ENCODE measurements at places on chromosomes 2 and 18.
A peak's percentile ranks its signal among the peaks of the same experiment; 100 is the strongest.

DNA sequence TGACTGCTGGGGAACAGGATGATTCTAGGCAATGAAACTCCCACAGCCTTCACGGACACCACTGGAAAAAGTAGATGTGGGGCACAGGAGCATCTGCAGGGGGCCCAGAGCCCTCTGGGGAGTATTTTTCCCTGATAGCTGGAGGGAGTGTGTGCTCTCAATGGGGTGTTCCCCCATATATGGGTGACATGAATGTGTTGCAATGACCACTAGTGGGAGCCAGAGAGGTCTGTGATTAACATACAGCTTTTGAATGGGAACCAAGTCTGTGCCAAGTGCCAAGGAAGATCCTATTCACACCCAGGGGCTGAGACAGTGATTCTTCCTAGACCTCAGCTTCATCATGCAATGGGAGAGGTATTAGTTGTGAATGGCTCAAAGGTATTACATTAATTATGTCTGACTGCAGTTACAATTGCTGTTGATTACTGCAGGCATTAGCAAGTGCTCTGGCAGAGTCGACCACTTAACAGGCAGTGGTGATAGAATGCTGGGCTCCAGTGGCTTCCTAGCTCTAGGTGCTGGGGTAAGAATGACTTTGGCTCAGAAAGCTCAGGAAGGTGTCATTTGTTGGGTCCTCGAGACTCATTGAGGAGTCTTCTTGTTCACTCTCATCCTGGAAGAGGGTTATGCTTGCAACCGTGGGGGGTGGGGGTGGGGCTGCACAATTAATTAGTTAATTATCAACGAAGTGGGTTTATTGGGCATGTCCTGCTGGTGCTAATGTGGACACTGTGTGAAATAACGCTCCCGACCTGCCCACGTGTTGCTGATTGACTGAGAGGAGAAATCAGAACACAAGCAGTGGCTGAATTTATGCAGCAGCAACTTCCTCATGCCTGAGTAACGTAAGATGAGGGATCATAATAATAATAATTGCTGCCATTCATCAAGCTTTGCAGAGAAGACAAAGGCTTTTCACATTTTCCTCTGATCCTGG lies 194.1 kb downstream of the CLIP4 start:
- DNase-seq, result peak; percentile 66

DNA sequence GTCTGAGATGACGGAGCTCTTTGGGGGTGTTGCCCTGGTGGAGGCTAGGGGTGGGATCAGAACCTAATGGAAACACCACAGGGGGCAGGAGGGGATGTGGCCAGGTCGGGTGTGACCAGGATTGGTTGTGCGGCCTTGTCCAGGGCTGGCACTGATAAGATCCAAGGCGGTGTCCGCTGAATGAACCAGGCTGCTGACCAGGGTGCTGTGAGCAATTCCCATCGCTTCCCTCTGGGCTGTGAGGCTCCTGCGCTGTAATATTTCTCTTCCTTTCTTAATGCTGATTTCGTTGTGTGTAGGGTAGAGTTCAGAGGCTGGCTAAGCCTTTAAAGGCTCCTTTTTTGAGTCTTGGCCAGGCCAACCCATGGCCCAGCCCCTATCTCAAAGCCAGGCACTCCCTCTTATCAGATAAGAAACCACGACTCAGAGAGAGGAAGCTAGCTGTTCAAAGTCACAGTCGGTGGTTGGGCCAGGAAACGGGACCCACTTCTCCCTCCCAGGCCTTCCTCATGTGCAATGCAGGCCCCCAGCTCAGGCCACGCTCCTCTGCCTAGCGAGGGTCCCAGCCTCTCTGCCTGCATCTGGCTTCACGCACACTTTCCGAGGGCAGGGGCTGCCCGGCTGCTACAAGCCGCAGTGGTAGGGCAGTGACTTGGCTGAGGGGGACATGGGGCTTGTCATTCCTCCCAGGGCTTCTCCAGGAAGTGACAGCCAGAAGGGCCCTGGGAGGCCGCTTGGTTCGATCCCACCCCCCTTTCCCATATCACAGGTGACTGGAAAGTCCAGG lies 26.0 kb upstream of the FOSL2 start:
- DNase-seq, result no peak

- no peak for DNase-seq
Measured at GRCh38 chr2:62895632-62896009, 155.0 kb upstream of the OTX1 start.

DNA sequence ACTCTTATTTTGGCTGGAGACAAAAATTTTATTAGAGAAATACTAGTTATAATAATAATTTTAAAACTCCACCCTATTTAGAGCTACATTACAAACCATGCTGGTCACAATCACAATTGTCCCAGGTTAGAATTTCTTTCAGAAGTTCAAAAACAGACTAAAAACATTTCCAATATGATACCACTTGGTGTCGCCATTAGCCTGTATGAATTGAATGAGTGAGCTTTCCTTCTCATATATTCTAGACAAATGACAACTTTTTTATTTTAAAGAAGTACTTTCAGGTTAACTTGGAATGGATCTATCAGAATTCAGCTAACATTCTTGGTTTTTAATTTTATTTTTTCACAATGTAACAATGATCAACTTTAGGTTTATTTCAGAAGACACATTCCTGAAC lies 48.0 kb downstream of the SERPINB8 start:
- peak; percentile 31 for DNase-seq

DNA sequence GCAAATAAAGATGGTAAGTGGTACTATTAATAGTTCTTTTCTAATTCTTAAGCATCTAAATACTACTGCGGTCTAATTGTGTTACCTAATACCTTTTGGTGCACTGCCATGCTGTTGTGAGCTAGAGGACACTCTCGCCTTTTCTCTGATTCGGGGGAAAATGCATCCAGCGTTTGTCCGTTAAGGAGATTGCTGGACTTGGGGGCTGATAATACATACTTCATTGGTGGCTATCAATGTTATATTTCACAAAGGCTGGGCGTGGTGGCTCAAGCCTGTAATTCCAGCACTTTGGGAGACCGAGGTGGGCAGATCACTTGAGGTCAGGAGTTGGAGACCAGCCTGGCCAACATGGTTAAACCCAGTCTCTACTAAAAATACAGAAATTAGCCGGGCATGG lies 141.7 kb upstream of the TWIST2 start:
- no peak for DNase-seq

- DNase-seq, result no peak
Measured at GRCh38 chr2:84817239-84817655, 63.6 kb downstream of the TRABD2A start.

GRCh38 chr2:150971910-150972309 lies 289.8 kb downstream of the RBM43 start:
- no peak for DNase-seq

DNA sequence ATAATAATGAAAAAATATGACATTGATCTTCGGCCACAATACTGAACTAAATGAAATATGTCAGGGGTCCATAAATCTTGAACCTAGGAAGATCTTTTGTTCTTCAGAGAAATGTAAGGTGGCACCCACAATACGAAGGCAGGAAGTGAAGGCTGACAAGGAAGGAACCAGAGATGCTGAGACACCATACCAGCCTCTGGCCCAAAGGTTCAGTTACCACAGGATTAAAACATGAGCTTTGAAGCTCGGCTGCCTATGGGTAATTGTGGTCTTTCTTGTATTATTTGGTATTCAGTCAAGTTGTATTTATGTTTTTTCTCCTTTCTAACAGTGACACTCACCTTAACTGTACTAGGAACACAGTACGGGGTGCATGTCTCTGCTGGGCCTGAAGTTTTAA lies 448.8 kb upstream of the SETBP1 start:
- DNase-seq, result no peak

GRCh38 chr2:218282173-218282991 lies 9.9 kb downstream of the TMBIM1 start:
- peak; percentile 18 for DNase-seq

DNA sequence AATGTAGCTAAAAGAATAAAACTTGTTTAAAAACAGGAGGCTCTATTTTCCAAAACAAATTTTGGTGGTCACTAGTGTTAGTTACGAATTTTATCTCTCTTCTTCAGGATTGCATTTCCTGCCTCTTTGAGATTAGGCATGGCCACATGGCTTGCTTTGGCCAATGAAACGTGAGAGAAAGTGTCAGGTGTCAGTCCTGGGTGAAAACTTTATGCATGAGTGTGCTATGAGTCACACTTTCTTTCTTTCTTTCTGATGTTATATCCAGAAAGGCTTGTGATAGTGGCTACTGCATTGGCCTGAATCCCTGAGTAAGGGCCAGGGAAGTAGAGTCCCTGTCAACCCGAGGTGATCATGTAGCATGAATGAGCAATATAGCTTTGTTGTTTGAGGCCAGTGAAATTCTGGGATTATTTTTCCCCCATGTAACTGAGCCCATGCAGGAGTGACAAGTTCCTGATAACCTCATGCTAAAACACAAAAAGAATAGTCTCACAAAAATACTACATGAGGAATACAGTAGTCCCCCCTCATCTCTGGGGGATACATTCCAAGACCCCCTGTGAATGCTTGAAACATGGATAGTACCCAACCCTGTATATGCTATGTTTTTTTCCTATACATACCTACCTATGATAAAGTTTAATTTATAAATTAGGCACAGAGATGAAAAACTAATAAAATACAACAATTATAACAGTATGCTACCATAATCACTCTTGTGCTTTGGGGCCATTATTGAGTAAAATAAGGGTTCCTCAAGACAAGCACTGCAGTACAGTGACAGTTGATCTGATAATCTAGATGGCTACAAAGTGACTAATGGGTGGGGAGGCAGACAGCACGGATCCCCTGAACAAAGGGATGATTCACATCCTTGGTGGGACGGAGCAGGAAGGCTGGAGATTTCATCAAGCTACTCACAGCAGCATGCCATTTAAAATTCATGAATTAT lies 109.5 kb downstream of the CDC42EP3 start:
- peak; percentile 9 for DNase-seq

DNA sequence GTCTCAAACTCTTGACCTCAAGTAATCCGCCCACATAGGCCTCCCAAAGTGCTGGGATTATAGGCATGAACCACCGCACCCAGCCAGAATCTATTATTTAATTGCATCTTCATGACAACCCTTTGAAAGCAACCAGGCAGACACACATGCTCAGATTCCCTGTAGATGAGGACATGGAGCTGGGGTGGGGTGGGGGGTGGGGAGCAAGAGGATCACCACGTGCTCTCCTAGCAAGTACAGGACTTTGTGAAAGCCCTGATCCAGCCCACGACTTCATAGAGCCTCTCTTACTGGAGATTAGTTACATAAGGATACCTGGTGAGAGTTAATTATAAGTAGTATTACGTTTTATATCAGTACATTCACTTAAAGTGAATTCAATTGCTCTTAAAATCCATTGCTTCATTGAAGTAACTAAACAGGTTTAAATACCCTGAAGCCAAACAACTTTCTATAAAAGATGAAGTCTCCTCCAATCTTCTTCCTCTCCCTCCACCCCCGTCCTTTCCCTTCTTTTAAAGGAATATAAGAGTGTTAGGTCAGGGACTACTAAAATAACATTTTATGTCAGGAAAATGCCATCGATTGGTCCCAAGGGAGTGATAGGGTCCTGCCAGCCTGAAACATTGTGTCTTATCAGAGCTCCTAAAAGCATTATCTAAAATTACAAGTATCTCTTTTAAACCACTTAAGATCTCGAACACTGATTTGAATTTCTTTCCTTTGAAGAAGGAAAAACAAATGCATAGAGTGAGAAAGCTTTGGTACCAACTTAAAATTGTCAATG lies 123.9 kb downstream of the EPHA4 start:
- no peak for DNase-seq

DNA sequence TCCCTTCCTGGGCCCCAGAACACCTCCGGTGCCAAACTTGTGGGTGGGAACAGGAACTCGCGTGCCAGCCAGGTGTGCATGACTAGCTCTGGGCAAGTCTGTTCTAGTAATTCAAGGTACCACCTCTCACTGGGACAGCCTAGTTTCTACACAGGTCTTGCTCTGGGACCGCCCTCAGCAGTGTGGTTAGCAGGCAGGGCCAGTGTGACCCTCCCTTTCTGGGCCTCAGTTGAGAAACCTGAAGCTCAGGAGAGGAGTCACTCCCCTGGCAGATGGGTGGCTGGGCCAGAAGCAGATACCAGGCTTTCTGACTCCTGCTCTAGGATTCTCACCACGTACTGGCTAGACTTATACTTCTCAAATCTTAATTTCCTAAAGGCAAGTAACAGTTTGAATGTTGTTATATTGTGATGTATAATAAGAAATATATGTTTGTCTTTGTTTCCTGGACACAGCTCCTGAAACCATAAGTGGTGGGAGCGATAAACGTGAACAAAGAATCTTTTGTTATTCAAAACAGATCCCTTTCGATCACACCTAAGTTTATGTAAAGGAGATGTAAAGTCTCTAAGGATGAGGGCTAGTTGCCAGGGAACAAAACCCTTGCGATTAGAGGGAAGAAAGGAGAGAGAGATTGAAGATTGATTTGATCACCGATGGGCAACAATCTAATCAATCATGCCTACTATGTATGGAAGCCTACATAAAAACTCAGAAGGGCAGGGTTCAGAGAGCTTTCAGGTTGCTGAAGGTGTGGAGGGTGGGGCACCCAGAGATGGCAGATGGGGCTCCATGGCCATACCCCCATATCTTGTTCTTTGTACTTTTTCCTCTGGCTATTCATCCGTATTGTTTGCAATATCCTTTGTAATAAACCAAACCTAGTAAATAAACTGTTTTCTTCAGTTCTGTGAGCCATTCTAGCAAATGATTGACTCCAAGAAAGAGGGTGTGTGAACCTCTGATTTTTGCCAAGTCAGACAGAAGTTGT lies 952 bp upstream of the UGT1A6 start:
- DNase-seq, result no peak

DNA sequence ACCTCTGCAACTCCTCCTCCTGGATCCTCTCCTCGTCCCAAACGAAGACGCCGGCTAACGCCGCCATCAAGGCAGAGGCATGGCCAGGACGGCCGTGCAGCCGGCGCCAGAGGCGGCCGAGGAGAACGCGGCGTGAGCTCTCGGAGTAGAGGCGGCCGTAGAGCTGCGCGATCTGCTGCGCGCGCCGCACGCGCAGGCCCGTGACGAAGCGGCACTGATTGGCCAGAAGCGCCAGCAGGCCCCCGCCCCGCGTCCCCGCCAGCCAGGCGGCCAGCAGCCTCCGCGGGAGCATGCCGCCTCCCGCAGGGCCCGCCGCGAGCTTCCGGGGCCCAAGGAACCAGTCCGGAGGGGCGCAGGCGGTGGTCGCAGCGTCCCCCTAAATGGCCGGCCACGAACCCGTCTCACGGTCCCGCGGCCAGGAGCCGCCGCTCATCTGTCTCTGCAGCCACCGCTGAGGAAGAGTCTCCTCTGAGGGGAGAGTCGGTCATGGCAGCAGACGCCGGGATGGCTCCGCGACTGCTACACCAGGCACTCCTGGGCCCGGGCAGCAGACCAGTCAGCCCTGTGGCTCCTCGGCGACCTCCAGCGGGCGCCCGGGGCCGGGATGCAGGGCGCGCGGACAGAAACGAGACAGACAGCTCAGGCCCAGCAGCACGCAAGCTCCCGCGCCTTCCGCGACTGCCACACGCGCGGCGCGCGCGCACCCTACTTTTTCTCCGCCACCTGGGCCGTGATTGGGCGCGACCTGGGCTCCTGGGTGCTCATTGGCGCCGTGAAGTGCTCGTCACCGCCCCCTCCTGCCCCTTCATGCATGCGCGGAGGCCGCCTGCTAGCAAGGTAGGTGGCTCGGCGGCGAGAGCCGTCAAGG lies at the start of gene STARD7:
TSS of gene STARD7 (minus strand) at position 685 of the 868 bp plus-strand sequence. CDS start at position 292, 393 bp downstream.
- peak; percentile 97 for DNase-seq

- DNase-seq, result no peak
Measured at GRCh38 chr2:805664-806063, 128.5 kb upstream of the TMEM18 start.

All from NCI-H2171 (cell line).